Stimulated activated CD8-positive, alpha-beta memory T cell treated with anti-CD3 and anti-CD28 coated beads, Interleukin-4, amount 100 ng/mL, for 1 hour (primary cell): ENCODE measurements at places on chromosomes 13 and 19.

DNA sequence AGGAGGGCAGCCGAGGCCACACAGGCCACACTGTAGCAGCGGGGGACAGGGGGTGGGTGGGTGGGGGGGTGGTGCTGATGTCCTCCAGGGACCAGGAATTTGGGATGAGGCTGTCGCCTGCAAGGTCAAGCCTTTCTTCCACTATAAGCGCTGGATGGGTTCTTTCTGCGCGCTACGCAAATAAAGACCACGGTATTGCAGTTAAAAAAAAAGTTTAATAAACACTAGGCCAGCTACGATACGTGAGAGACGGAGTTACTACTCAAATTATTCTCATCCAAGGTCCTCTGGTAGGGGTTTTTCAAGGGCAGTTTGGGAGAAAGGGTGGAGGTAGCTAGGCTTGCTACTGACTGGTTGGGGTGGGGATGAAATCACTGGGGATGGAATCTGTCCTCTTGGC is 508 bp upstream of the ZNF44 start:
- DNase-seq = no peak

DNA sequence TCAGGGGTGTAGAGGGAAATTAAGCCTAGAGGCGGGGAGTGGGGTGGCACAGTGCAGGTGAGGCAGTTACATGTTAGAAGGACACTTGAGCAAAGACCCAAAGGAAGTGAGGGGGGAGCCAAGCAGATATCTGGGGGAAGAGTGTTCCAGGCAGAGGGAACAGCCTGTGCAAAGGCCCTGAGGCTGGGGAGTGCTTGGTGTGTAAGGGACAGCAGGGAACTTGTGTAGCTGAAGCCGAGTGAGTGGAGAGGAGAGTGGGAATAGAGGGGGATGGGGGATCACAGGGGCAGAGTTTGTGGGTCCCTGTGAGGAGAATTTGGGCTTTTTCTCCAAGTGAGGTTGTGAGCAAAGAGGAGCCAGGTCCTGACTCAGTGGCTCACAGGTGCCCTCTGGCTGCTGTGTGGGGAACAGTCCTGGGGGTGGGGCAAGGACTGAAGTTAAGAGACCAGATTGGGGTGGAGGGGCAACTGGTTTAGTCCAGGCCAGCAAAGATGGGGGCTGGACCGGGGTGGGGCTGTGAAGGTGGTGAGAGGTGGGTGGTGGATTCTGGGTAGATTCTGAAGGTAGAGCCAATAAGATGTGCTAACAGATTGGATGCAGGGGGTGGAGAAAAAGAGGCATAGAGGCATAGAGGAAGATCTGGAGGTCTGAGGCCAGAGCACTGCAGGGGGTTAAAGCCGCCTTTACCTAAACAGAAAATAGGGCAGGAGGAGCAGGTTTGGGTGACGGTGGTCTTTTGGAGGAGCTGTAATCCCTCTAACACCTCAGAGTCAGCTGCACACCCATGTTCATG is 75.3 kb downstream of the CACNA1A start:
- DNase-seq = no peak

GRCh38 chr13:80047406-80047805 is 293.5 kb downstream of the SPRY2 start:
- DNase-seq = no peak

- DNase-seq = no peak
Observed at GRCh38 chr19:33394006-33394722, 20.7 kb downstream of the CEBPG start.

GRCh38 chr13:108463340-108463739 is 166.1 kb upstream of the MYO16 start:
- DNase-seq = no peak

DNA sequence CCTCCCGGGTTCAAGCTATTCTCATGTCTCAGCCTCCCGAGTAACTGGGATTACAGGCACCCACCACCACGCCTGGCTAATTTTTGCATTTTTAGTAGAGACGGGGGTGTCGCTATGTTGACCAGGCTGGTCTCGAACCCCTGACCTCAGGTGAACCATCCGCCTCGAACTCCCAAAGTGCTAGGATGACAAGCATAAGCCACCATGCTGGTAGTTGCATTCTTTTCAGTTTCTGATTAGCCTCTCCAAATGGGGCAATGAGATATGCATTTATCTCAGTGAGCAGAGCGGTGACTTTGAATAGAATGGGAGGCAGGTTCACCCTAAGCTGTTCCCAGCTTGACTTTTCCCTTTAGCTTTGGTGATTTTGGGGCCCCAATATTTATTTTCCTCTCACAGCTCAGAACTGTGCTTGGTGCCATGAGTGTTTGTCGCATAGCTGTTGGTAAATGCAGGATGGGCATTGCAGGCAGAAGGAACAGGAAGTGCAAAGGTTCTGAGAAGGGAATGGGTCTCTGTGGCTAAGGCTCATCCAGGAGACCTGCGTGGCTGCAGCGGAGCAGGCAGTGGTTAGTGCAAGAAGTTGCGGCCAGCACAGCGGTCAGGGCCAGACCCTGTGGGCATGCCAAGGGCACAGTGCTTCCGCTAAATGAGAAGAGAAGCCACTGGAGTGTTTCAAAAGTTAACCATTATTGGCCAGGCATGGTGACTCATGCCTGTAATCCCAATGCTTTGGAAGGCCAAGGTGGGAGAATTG is 20.7 kb downstream of the LYPD3 start:
- no peak for DNase-seq

GRCh38 chr19:11324079-11324661 is 15.3 kb downstream of the RAB3D start:
- DNase-seq = no peak

GRCh38 chr19:2057484-2058469 is 6.7 kb upstream of the MKNK2 start:
- no peak for DNase-seq

- no peak for DNase-seq
Observed at GRCh38 chr19:49133621-49134454, 14.5 kb downstream of the PPFIA3 start.

DNA sequence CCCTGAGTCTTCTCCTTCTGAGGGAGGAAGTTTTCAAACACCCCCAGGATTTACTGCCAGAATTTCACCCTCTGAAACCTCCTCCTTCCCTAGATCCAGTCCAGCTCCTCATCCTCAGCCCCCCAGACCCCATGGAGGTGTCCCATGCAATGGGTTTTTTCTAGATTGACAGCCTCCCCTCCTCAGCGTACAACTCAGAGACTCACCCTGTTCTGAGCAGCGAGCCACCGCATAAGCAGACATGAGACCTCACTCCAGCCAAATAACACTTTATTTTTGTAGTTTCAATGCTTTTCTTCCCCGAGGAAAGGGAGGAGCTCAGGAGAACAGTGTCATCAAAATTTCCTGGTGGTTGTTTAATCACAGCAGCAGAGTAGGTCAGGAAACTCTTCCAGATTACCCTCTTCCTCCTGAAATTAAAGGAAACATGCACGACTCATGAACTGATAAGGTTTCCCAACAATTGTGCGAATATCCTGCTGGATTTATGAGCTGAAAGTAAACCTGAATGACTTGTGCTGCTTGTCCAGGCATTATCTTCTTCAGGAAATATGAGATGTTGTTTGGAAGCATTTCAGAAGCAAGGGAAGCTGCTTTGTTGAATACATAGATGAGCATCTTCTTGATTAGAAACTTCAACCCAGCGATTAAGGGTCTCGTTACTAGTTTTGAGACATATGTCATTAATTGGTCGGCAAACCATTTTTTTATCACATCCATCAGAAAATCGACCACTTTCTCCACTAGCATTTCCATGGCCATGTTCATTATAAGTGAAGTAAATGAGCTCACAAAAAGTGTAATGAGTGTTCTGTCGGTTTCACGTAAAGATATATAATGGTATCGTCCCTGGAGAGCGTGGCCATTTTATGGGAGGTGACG is 36.2 kb downstream of the ERICH4 start:
- DNase-seq = no peak

GRCh38 chr13:30972888-30973377 is 40.5 kb downstream of the TEX26 start:
- no peak for DNase-seq

GRCh38 chr19:52665529-52665928 is 27.4 kb upstream of the ZNF83 start:
- DNase-seq = no peak

DNA sequence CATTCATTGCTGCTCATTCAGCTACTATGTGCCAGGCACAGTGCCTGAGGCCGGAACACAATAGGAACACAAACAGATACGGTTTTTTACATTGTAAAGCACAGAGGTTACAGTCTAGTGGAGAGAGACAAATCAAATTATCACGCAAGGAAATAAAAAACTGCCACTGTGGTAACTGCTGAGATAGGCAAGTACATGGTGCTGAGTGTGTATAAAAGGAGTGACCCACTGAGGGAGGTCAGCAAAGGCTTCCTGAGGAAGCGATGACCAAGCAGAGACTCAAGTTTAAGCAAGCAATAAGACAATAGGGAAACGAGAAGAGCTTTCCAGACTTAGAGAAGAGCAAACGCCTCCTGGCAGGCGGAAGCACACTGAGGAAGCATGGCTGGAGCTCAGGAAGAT is 56.4 kb downstream of the NUFIP1 start:
- no peak for DNase-seq

DNA sequence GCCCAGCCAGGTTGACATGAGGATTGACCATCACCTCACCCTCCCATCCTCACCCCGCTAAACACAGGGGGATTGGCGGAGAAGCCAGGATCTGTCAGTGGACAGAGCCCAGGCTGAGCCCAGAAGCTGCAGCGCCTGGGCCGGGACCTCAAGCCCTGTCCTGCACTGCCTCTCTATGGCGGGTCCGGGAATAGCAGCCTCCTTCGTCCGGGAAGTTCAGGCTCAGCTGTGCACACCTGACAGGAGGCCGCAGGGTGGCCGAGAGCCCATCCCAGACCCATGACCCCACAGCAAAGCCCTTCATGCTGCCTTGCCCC is 67.8 kb downstream of the SPACA7 start:
- no peak for DNase-seq

DNA sequence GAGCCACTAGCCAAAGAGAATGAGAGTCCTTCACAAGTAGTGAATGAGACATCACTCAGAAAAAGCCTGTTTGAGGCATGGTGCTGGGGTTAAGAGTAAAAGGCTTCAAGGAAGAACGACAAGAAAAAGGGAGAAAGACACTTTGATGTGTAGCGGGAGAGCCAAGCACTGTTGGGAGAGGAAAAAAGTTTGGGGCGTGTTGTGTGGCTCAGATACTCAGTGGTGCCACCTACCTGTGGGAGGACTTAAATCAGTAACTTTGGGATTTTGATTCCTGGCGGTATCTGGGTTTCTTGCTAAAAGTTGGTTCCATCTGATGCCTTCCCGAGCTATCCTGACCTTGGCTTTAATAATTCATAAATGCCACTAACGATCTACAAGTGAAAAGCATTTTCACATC is 12.3 kb downstream of the ELSPBP1 start:
- DNase-seq = no peak

DNA sequence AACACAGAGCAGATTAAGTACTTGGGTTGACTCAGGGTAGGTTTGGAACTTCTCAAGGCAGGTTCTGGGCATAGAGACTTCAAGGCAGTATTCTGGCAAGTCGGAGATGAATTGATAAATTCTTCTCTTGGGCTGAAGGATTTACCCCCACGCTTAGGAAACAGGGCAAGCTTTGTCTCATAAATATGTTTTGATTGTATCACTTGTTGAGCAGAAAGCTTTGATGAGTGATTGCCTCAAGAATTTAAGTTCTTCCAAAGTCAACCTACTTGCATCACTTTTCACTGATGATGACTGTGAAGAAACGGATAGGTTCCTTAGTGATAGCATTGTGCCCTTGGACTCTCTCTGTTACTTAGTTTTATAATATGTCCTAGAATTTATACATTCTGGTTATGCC is 258.6 kb upstream of the DACH1 start:
- DNase-seq = no peak

GRCh38 chr13:27928805-27929753 is 9.3 kb downstream of the PDX1 start:
- no peak for DNase-seq

- DNase-seq = no peak
Observed at GRCh38 chr13:66689628-66690027, 540.5 kb downstream of the PCDH9 start.

- DNase-seq = no peak
Observed at GRCh38 chr13:92017737-92018136, 619.3 kb downstream of the GPC5 start.

GRCh38 chr19:49182848-49183375 is 25.3 kb downstream of the TRPM4 start:
- no peak for DNase-seq

DNA sequence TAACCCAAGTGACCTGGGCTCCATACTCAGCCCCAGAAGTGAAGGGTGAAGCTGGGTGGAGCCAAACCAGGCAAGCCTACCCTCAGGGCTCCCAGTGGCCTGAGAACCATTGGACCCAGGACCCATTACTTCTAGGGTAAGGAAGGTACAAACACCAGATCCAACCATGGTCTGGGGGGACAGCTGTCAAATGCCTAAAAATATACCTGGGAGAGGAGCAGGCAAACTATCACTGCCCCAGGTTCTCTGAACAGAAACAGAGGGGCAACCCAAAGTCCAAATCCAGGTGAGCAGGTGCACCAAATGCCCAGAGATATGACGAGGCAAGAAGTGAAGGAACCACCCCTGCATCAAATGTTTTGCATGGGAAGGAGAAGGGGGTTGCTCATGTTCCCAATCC is 6.1 kb upstream of the CEACAM7 start:
- no peak for DNase-seq

DNA sequence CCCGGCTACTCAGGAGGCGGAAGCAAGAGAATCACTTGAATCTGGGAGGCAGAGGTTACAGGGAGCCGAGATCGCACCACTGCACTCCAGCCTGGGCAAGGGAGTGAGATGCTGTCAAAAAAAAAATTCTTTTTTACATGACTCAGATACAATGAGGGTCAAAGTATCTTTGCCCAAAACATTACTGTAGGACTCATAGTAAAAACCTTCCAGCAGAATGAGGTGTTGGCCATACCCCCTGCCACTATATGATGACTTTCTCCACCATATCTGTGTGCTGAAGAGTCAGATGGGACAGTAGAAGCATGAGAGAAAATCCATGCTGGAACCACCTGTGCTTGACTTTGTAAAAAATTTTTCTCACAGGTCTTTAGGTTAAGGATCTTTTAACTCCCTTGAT is 86.7 kb downstream of the COL4A2 start:
- DNase-seq = no peak

DNA sequence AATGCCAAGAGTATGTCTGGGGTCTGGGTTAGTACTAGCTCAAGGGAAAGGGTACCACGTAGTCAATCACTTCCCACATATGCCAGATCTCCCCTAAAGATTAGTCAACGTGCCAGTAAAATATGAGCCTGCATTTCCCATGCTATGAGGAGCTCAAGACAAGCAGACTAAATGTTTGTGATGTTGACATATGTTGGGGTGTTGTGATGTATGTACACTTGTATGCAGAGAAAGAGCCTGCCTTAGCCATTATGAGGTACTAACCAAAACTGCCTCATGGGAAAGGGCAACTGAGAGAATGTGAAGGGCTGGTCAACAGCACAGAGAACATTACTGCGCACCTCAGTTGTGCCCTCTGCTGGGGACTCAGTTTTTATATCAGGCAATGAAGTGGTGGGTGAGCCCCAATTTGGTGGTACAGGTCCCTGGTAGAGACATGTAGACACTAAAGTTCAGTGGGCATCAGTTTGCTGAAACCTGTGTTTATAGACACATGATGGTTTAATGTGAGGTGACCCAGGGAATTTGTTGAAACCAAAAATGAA is 287.0 kb downstream of the DCT start:
- no peak for DNase-seq

GRCh38 chr19:18475762-18476331 is 37.9 kb upstream of the ISYNA1 start:
- DNase-seq = no peak
